Activated CD8-positive, alpha-beta T cell treated with anti-CD3 and anti-CD28 coated beads, Interleukin-2, amount 10 ng/mL, durations not matched to agents 7 days and 5 days (primary cell): ENCODE measurements at places on chromosomes 16 and 17. TPM values are rescaled to one million over a fixed set of nuclear protein-coding genes. Genes with fewer than 3 reads are reported as not detected.

CEMP1 gene
- not detected for total RNA-seq

CDH5 gene
- total RNA-seq = not detected

SLC5A11 gene
- total RNA-seq = 0.44 TPM

MT1X gene
- 86.0 TPM for total RNA-seq

DNA sequence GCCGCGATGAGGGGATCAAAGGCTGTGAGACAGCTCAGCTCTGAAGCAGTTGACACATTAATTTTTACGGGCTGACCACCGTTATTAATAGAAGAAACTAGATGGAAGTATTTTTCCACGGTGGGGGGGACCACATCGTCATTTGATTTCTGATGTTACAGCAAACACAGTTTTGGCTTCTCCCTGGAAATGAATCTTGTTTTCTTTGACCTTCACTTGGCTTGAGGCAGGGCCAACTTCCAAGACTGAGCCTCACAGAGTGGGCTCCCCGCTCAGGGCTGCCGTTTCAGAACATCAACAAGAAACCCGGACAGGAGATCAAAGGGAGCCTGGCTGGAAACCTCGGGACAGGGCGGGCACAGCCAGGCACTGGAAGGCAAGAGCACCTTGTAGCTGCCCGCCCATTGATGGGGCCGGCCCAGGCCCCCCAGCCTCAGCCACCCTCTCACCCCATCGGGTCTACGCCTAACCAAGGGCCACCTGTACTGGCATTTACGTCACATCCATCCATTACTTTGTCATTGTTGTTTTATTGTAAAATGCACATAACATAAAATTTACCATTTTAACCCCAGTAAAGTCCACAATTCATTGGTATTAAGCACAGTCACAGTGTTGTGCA, 124.6 kb downstream of the C16orf95 start:
- H3K27me3 ChIP-seq = no peaks in the 10 kb centered on the region
- DNase-seq = no peak
- no peak overlapping the region for H3K27ac ChIP-seq
- H3K4me3 ChIP-seq = no peak overlapping the region
- no peaks in the 10 kb centered on the region for H3K36me3 ChIP-seq

- no peak overlapping the region for H3K4me3 ChIP-seq
- no peak for DNase-seq
- H3K27me3 ChIP-seq = peaks cover 40% of the 10 kb centered on the region
- H3K27ac ChIP-seq = no peak overlapping the region
- no peaks in the 10 kb centered on the region for H3K36me3 ChIP-seq
- H3K4me1 ChIP-seq = no peaks in the 10 kb centered on the region
Measured at GRCh38 chr16:56183266-56183665, 8.0 kb upstream of the GNAO1 start.

GRCh38 chr17:40517981-40518380, 16.6 kb upstream of the TNS4 start:
- peak overlapping the region; percentile 66 for H3K4me3 ChIP-seq
- H3K27ac ChIP-seq = peak overlapping the region; percentile 78
- peaks cover 61% of the 10 kb centered on the region for H3K36me3 ChIP-seq
- H3K27me3 ChIP-seq = no peaks in the 10 kb centered on the region
- peaks cover 80% of the 10 kb centered on the region for H3K4me1 ChIP-seq

DNA sequence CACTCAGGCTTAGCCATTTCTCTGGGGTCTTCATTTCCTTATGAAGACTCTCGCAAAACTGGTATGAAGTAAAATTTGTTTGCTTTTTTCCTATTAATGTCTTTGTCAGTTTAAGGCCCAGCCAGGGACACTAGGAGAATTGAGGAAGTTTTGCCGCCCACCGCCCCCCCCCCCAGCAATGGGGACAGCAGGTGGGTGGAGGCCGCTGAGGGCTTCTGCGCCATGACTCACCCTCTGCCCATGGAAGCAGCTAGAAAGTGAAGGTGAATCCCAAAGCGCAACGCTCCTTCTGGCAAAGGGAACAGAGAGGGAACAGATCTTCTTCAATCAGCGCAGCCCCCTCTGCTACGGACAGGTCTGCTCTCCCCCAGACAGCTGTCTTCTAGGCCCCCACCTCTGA, 49.7 kb downstream of the MARF1 start:
- H3K4me3 ChIP-seq = no peak overlapping the region
- no peaks in the 10 kb centered on the region for H3K27me3 ChIP-seq
- peak overlapping the region; percentile 48 for H3K27ac ChIP-seq
- H3K36me3 ChIP-seq = peaks cover 62% of the 10 kb centered on the region
